ENCODE measurements at places on chromosomes 6 and 20.

GRCh38 chr6:144195671-144196270 lies 45.5 kb downstream of the STX11 start:
- DNase-seq = no peak

DNA sequence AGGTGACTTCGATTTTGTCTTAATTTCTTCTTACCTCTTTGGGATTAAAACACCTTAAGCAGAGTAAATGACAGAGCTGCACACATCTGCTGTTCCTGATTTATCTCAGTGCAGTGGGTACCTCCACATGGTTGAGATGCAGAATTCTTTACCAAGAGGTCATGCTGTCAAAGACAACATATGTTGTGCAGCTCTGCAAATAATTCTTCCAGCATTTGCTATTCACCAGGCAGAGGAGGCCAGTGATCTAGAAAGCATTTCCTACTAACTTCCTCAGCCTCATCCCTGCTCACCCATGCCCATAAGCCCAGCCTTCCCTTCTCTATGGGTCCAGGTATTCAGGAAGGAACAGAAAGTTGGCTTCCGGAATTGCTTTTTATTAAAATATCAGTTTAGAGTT lies 109.3 kb downstream of the THBS2 start:
- no peak for DNase-seq

DNA sequence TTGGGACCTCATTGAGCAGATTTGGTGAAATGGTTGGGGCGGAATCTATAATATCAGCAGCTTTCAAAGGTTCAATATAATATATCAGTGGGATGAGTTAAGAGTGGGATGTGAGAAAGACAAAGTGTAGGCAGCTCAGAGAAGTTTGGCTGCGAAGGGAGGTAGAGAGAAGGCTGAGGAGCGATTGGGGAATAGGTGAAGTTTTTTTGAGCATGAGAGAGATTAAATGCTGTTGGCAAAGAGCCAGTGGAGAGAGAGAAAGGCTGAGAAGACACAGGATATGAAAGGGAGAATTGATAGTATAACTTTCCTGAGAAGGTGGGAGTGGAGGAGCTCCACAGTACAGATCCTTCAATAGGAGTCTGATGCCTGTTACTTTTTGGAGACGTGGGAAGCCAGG lies 12.1 kb upstream of the SERINC3 start:
- DNase-seq = no peak

DNA sequence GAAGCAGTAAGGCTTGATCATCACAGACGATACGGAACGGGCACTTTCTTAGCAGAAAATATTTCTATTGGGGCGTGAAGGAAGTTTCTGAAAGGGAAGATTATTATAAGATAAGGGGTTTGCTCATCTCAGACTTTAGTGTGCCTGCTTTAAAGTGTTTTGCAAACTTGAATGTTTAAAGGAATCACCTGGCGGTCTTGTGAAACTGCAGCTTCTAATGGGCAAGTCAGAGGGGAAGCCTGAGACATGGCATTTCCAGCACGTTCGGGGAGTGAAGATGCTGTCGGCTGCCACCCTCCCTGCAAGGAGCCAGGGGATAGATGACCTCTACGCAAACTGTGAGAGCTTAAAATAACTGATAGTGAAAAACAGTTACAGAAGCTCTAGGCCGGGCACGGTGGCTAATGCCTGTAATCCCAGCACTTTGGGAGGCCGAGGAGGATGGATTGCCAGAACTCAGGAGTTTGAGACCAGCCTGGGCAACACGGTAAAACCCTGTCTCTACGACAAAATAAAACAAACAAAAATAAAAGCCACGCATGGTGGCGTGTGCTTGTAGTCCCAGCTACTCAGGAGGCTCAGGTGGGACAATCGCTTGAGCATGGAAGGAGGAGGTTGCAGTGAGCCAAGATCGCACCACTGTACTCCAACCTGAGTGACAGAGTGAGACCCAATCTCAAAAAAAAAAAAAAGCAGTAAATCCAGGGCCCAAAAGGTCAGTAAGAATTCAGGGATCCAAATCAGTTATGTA lies 2.3 kb upstream of the KIF16B start:
- DNase-seq = no peak

GRCh38 chr6:81938014-81938856 lies 185.8 kb upstream of the TENT5A start:
- no peak for DNase-seq

DNA sequence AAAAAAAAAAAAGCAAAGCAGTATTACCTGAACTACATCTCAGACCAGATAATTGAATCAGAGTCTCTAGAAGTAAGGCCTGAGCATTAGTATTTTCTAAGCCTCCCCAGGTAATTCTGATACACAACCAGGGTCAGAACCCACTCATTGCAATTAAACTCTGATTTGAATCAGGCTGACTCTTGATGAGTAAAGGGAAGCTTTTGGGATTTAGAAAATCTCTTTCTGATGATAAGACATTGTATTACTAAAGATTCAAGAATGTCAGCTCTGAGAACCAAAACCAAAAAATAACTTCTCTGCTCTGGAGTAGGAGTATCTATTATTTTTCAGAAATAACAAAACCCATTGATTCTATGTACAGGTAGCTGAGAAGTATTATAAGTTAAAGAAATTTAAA lies 100.1 kb upstream of the COL21A1 start:
- DNase-seq = no peak

- no peak for DNase-seq
Measured at GRCh38 chr6:121748376-121748775, 312.9 kb downstream of the GJA1 start.

DNA sequence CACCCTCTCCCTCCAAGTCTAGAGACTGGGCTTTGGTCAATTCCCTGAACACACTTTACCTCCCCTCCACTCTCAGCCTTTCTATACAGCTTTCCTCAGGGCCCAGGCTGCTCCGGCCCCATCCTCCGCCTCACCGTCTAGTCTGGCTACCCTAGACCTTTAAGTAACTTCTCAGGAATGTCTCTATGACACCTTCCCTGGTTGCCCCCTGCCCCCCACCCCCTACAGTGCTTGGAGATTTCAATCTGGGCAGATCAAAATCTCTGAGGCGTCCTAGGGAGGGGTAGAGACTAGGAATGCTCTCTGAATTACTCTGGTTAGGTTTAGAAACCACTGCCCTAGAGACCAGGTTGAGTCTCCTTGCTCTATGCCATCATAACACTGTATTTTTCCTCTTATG lies 6.1 kb downstream of the UBE2J1 start:
- DNase-seq = no peak

DNA sequence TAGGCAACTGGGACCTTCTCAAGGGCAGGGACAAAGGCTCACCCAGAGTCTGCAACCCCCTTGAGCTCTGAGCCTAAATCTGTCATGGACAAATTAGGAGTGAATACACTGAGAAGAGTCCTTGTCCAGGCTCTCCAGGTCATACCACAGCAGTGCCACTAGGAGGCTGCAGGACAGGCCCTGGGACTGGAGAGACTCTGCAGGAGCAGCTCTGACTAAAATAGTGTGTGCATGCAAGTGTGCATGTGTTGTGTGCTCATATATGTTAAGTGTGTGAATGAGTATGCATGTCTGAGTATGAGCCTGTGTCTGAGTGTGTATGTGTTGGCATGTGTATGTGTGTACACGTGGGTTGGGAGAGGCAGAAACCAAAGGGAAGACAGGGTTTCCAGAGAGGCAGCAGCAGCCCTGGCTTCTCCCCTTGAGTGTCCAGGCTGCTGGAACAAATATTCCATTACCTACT lies 27.1 kb downstream of the MRPL14 start:
- DNase-seq = no peak

- no peak for DNase-seq
Measured at GRCh38 chr6:157974341-157974894, 7.2 kb upstream of the SYNJ2 start.

- DNase-seq = no peak
Measured at GRCh38 chr6:67722861-67723261, 912.2 kb upstream of the ADGRB3 start.

DNA sequence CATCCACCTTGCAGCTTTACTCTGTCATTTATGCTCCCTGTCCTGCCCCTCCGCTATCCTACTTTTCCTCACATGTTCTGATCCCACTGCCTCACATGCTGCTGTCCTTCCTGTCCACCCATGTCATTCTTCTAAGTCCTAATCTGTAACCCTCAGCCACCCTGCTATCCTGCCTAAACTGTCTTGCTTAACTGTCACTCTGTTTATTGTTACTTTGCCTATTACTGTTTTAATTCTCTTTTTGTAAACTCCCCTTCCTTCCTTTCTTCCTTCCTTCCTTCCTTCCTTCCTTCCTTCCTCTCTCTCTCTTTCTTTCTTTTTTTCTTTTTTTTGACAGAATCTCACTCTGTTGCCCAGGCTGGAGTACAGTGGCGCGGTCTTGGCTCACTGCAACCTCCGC lies 1.4 kb downstream of the CUL9 start:
- DNase-seq = no peak

DNA sequence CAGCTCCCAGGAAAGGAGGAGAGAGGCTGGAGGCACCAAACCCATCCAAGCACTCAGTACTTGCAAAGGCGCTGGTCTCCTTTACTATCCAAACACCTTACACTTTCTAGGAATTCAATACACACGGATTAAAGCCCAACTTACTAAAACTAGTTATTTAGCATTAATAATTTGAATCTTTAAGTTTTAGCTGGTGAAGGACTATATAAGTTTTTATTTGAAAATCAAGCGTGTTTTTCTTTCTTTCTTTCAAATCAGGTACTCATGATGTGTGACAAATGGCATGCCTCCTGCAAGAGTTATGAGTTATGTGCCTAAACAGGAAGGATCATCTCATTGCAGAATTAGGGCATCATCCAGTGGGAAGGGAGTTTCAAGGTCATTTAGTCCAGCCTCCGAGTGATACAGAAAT lies 263.7 kb downstream of the ADGB start:
- DNase-seq = no peak

Data from activated CD8-positive, alpha-beta memory T cell treated with anti-CD3 and anti-CD28 coated beads, Interleukin-2, amount 50 U/mL, for 48 hours (primary cell).